ENCODE measurements at places on chromosomes 16 and 17.

- DNase-seq = no peak
These were observed 2.1 kb upstream of the ESRP2 start for GRCh38 chr16:68238029-68238345.

GRCh38 chr16:57592591-57593003 is 35.8 kb upstream of the ADGRG1 start:
- peak; percentile 37 for DNase-seq

GRCh38 chr16:85370881-85371651 is 242.1 kb upstream of the GSE1 start:
- no peak for DNase-seq

DNA sequence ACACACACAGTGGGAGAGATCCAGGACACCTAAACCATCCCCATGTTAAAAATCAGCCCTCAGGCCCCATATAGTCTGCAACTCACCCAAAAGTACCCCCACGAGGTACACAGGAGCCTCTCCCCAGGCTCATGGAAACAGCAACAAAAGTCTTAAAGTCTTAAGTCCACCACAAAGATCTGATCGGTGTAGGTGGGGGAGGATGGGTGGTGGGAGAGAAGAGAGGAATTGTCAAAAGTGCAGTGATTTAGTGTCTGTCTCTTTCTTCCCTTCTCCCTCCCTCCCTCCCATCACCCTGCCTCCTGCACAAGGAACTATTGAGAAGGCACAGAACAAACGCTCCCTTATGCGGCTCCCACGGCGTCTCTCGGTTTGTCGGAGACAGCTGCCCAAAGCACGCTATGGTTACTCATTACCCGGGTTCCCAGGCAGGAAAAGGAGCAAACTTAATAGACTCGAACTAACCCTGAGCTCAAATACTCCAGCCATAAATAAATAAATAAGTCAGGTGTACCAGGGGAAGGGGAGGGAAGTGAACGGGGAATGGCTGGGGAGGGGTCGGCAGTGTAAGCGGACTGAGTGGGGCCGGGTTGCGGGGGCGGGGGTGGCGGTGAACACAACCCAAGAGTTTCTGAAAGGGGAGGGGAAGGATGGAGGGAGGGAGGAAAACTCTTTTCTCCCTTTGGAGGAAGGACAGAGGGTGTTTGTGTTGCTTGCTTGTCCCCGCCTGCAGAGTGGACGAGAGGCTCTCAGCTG is 477.4 kb downstream of the SLC39A11 start:
- no peak for DNase-seq

DNA sequence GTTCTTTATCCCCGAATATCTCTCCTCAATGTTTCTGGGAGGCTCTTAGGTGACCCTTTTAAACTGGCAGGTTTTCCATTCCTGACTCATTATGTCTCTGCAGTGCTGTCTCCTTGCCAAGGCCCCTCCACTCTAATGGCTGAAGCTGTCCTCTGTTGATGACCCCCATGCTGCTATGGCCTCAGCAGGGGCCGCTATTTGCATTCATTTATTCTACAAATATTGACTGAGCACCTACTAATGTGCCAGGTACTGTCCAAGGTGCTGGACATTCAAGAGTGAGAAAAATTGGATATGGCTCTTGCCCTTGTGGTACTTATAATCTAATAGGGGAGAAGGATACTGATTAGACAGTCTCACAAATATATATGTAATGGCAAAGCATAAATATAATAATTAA is 55.4 kb downstream of the GP2 start:
- DNase-seq = no peak

GRCh38 chr17:4901648-4902344 is 1.1 kb downstream of the CHRNE start:
- no peak for DNase-seq

DNA sequence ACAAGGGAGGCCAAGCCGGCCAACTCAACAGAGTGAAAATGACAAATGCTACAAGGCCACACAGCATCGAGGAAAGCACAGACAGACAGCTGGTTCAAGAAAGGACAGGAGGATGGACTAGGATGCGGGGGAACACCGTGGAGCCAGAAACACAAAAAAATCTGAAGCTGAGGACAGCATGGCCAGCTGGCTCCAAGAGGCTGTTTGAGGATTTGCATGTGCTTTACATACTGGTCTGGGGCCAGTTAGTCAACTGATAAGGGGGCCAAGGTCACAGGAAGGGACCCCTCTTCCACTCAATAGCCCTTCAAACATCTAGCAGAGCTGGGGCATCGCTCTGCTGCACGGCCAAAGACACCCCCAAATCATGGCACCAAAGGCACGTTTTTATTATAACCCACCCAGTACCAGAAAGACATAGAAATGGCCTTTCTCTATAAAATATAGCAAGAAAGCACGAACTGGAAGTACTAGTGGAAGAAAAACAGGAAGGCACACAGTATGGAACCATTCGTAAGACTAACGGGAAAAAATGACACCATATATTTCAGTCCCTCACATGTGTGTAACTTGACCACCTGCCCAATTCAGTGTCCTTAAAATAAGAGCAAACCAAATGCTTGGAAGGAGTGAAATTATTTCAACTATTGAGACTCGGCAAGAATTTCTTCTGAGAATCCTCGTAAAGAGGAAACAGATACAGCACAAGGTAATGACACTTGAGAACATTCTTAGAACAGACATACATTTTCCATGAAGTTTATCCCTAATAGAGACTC is 7.8 kb upstream of the SRL start:
- DNase-seq = no peak

DNA sequence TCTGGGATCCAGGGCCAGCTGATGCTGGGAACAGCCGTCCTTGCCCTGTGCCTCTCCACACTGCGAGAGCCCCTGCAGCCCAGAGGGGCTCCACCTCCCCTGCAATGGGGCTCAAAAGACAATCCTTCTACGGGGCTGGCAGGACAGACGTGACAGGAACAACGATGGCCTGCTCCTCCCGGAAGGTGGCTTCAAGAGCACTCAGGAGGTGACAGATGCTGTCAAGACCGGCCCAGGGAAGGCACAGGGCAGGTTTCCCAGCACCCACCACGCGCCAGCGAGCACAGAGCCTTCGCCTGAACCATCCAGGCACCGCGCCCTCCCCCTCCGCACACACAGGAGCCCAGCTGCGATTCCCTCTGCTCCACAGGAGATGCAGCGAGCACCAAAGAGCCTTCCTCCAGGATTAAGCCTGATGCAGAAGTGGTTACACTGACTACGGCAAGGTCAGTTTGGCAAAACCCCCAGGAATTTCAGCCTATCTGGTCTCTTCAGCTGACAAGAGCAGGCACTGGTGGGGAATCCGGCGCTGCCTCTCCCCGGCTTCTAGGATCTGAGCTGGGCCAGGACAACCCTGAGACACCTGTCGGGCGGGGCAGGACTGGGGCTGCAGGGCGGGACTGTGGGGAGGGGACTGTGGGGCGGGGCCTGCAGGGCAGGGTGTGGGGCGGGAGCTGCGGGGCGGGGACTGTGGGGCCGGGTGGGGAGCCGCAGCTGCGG is 103.4 kb downstream of the ZNF778 start:
- no peak for DNase-seq

DNA sequence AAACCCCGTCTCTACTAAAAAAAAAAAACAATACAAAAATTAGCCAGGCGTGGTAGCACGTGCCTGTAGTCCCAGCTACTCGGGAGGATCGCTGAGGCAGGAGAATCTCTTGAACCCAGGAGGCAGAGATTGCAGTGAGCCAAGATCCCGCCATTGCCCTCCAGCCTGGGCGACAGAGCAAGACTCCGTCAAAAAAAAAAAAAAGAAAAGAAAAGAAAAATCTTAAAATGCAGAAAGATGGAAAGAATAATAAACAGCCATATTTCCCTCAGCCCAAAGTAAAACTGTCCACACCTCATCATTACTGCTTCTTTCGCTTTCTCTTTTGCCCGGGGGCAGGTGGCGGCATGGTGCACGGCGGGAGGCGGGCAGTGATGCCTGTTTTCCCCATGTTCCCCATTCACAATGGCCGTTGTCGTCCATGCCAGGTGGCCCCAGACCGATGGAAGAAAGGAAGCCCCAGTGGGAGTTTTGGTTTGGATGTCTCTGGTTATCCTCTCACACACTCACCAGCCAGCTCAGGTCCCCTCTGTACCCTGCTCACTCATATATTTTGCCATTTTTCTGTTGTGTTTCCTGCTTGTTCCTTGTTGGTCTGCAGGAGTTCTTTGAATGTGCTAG is 37.0 kb upstream of the PEMT start:
- peak; percentile 38 for DNase-seq
